ENCODE measurements at places on chromosomes 6 and 20. TPM values are rescaled to one million over a fixed set of nuclear protein-coding genes. Genes with fewer than 3 reads are reported as not detected.

Gene LGSN
- 3.3 TPM for total RNA-seq

Gene SLCO4A1
- 8.4 TPM for total RNA-seq

Gene RAMACL
- total RNA-seq: 0.20 TPM

Gene SLC24A3
- total RNA-seq: not detected

Gene KCNK17
- total RNA-seq: not detected

Gene TCP11
- not detected for total RNA-seq

Gene UBD
- total RNA-seq: 0.46 TPM

Gene SCAF8
- total RNA-seq: 16.2 TPM

Gene CRIP3
- total RNA-seq: 1.1 TPM

Gene SYNDIG1
- 2.3 TPM for total RNA-seq

Gene ELOVL2
- 6.8 TPM for total RNA-seq

Gene KHDC1L
- total RNA-seq: 0.40 TPM

Gene PSORS1C1
- 4.2 TPM for total RNA-seq

Gene PLEKHG1
- total RNA-seq: 0.38 TPM

Gene TMEM217
- 0.93 TPM for total RNA-seq

Gene MATN4
- total RNA-seq: 0.06 TPM

Gene ROS1
- total RNA-seq: 0.13 TPM

Gene SPATA25
- total RNA-seq: 0.28 TPM

Gene PAX1
- 0.05 TPM for total RNA-seq

Gene TMEM74B
- total RNA-seq: 3.2 TPM

Gene RAET1E
- total RNA-seq: 3.2 TPM

Gene SNAP25
- total RNA-seq: 18.9 TPM

Gene ARMH2
- not detected for total RNA-seq

Gene TRIM38
- total RNA-seq: 1.9 TPM

Gene SOBP
- total RNA-seq: 0.91 TPM

Gene LIME1
- 10.4 TPM for total RNA-seq

Gene BPIFB2
- total RNA-seq: not detected

Gene DEFB124
- not detected for total RNA-seq

Gene MCHR2
- total RNA-seq: not detected

Gene RIMS1
- not detected for total RNA-seq

Gene TSHZ2
- total RNA-seq: not detected

Gene OR2H1
- not detected for total RNA-seq

Gene MRAP2
- total RNA-seq: 1.8 TPM

Gene ESR1
- not detected for total RNA-seq

Gene TMEM200A
- total RNA-seq: 0.03 TPM

Gene BLTP3A
- total RNA-seq: 6.1 TPM

Gene CALHM4
- total RNA-seq: not detected

Gene GJA1
- 74.7 TPM for total RNA-seq

Gene NRN1
- 0.74 TPM for total RNA-seq

Gene HS3ST5
- total RNA-seq: not detected

Gene LY6G6C
- not detected for total RNA-seq

Gene ARMC2
- 2.8 TPM for total RNA-seq

Gene IRAK1BP1
- total RNA-seq: 0.72 TPM

Gene BACH2
- total RNA-seq: 0.70 TPM

Gene TNFRSF21
- total RNA-seq: 24.6 TPM

Data from A549 treated with CORT108297 at 1 μM for 4 hours (cell line).